ENCODE measurements at places on chromosomes 6 and 20.

DNA sequence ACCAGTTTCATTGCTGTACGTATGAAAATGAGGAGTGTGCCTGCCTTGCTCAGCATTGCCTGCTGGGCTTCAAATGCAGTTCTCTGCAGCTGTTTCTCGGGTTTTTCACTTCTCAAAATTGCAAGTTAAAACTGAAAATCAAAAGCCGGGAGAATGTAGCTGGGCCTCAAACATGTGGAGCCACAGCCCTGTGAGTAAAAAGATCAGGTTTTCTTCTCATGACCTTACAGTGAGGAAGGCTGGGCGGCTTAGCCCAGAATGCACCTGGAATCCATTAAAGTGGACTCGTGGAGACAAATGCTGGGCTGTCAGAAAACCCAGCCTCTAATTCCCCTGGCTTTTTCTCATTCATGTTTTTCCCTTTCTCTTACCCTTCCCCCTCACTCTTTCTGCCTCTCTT is 34.4 kb downstream of the DSE start:
- DNase-seq, result no peak

- DNase-seq, result no peak
Observed at GRCh38 chr20:3866464-3866863, 19.8 kb downstream of the MAVS start.

DNA sequence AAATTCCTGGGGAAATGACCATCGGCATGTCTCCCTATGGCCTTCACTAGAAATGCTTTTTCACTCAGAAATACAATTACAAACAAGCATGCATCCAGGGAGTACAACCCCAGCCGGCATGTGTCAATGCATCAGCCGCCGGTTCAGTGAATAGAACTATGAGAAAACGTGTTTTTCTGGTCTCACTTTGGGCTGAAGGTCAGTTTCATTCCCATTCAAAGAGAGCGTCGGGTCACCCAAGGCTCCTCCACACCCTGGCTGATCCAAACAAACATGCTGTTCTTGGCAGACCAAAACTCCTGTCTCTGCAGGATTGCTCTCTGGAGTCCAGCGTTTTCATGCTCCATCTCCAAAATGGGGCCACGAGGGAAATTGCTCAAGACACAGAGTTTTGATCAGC is 35.5 kb upstream of the NXT1 start:
- no peak for DNase-seq

GRCh38 chr6:6998194-6998569 is 109.6 kb upstream of the RREB1 start:
- DNase-seq, result no peak

- peak; percentile 25 for DNase-seq
Observed at GRCh38 chr6:28282926-28283325, 1.6 kb downstream of the PGBD1 start.

- no peak for DNase-seq
Observed at GRCh38 chr6:43089467-43089866, 13.4 kb downstream of the PTK7 start.

- no peak for DNase-seq
Observed at GRCh38 chr6:14873101-14873500, 372.8 kb upstream of the JARID2 start.

DNA sequence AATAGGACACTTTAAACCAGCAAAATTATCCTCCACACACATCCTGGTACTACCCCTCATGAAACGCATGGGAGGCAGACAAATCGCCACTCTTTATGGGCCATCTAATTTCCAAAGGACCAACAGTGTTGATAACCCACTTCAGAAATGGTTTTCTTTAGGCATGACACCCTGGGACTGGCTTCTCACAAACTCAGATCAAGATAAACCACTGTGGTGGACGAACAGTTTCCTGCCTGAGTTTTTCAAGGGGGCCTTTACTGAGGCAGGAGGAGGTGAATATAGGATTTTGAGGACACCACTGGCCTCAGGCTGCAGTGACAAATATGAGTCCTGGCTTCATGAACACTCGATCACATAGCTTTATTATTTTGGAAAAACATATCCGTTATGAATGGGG is 26.0 kb downstream of the TRAM2 start:
- no peak for DNase-seq

DNA sequence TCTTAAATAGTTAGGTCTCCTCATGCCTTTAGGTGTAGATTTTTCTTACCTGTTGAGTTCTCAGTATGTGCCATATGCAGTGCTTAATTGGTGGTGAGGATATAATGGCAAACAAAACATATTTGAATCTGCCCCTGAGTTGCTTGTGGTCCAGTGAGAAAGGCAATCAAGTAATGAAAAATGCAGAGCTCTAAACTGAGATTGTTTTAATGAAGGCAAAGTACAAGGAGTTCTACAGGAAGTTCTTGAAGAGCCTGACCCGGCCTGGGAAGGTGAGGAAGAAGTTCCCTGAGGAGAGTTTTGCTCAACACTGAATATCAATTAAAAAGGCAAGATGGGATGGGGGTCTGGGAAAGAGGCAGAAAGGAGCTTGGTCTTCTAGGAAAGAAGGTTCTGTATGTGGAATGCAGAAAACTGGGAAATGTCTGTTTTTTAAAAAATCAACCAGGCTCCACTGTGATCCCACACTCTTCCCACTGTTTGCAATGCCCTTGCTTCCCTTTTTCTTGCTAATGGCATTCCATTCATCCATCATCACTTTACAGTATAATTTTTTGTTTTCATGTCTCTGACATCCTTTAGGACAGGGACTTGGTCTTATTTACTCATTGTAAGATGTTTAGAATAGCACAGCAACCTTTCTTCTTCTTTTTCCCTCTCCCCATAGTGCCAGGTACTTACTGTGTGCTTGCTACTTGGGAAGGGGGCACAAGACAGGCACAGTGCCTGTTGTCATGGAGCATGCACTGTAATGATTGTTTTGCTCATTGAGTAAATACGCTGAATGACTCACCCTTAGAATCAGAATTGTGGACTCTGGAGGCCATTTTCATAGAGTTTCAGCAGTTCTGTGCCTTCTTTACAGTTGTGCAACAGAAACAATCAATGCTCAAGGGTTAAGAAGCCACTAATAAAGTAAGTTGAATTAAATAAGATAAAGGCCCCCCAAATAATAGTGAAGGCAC is 64.3 kb downstream of the ANKS1A start:
- DNase-seq, result peak; percentile 79

DNA sequence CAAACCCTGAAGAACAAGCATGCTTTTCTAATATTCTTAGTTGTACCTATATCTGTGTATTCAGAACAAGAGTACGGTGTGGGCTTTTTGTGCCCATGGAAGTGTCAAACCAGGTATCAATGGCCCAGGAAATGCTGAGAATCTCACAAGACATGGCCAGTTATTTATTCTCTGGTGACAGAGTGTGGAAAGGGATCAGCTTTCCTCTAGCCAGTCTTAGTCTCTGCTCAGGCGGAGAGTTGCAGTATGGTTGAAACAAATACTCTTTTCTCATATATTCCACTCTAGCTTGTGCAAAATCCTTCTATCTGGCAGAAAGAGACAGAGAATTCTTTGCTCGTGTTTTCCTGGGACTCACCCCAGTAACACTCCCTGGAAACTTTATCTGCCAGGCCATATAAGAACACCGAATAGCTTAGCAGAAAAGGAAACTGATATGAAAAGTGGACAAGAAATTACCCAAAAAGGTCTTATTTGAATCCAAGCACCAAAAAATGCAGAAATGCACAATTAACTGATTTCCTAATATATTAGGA is 173.3 kb upstream of the RSPO3 start:
- no peak for DNase-seq

Measured in A549 (cell line).